Stimulated activated CD8-positive, alpha-beta memory T cell treated with anti-CD3 and anti-CD28 coated beads, Interleukin-4, amount 100 ng/mL, for 48 hours (primary cell): ENCODE measurements at places on chromosomes 5 and 9.

DNA sequence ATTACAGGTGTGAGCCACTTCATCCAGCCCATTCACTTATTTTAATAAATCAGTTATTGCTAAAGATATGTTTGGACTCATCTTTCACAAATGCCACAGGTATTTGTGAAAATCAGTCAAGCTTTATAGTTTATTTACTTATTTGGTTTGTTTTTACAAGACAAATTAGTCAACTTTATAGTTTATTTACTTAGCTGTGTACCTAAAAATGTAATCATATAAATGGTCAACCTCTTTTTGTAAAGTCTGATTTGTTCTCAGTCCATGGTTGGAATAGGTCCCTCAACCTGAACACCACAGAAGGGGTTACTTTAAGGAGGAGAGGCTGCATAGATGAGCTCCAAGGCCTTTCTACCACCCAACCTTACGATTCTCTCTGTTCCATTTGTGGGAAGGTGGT, 80.2 kb downstream of the GNAQ start:
- DNase-seq = no peak

GRCh38 chr9:121328476-121328875, 41.6 kb downstream of the STOM start:
- DNase-seq = no peak

DNA sequence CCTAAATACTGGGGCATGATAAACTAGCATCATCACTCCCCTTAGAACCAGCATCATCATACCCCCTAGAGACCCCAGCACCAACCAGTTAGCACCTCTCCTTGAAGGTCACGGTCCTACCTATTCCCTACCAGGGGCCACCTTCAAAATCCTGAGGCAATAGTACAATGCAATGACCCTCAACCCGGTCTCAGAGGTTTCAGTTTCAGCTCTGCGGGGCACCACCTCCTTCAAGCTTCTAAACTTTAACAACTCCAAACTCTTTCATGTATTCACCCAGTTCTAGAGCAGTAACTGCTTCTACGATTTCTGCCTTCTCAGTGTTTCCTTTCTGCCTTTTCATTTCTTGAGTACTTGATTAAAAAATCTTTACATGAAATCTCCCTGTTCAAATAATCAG, 130.1 kb upstream of the EPB41L4A start:
- DNase-seq = no peak

DNA sequence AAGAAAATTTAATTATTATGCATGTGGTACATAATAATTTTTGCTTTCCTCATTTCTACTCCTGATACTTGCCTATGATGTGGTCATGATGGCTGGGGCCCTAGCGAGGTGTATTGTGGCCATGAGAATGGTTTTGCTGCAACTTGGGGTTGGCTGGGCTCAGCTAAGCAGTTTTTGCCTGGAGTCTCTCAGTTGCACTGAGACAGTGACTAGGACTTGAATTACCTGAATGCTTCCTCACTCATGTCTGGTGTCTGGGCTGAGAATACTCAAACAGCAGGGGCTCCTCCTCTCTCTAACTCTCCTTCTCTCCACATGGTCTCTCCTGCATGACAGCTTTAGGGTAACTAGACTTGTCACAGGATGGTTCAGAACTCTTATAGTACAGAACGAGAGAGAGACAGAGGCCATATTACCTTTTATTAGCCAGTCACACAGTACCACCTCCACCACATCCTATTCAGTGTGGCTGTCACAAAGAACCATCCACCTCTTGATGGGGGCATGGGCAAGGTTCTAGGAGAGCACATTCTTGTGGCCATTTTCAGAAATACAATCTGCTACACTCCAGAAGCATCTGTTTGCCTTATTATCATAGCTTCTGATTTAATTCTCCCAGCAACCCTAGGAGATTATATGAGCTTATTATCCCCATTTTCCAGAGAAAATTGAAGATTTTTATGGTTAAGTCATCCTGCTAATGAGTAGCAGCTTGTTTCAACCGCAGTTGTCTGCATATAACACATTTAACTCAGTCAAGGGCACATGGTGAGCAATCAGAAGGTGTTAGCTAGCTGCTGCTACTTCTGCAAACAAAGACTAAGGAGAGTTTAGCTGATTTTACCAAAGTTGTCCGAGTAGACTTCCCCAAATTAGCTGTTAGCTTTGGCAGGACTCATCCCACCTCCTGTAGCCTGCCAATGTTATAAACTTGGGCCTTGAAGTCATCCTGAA, 245.1 kb downstream of the DOCK8 start:
- no peak for DNase-seq
